ENCODE measurements at places on chromosomes 4 and X.
A peak's percentile ranks its signal among the peaks of the same experiment; 100 is the strongest.

GRCh38 chr4:139242511-139243051 is 37.4 kb downstream of the MGARP start:
- DNase-seq, result no peak

- no peak for DNase-seq
These were observed 18.0 kb upstream of the CYP2U1 start for GRCh38 chr4:107913283-107913899.

- no peak for DNase-seq
These were observed 37.4 kb downstream of the PPP3CA start for GRCh38 chr4:101309925-101310324.

GRCh38 chr4:128221586-128221985 is 66.0 kb downstream of the PGRMC2 start:
- DNase-seq, result no peak

DNA sequence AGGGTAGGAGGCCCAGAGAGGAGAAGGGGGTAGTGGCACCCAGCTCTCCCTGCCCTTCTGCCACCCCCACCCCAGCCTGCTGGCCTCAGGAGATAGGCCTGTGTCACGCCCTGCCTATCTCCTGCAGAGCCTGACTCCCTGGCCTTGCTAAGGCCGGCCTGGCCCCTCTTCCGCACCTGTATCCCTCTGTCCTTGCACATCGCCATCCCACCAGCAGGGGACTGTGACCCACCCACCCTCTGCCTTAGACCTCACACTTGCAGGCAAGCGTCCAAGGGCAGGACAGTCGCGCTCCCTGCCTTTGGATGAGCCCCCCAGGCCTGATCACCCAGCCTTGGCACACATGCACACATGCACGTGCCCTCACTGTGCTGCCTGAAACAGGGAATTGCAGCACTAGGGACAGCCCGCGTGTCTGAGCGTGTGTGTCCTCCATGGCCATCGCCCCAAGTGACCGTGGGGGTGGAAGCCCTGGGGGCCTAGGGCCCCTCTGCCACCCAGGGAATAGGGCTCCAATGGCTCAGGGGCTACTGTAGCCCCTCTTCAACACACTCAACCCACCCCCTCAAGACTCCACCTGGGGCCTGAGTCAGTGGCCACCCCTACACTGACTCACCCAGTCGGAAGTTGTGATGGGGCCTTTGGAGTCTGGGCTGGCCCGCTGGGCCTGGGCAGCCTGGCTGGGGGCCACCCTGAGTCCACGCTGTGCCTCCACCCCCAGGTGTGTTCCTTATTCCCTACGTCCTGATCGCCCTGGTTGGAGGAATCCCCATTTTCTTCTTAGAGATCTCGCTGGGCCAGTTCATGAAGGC is 2.1 kb downstream of the SLC6A8 start:
- DNase-seq, result no peak

GRCh38 chr4:74266081-74266480 is 42.2 kb upstream of the EPGN start:
- no peak for DNase-seq

DNA sequence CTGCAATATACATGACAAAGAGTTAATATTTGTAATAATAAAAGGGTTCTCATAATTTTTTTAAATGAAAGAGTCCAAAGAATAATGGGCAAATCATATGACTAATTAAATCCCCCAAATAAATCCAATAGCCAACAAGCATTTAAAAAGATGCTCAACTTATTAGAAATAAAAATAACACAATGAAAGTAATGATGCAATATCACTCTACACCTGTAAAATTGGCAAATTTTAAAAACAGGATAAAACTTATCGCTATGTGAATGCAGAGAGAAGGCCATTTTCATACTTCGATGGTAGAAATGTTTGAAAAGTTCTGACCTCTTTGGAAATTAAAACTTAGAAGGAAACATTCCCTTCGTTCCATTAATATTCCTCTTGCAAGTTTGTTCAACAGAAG is 1.9 kb downstream of the F8 start:
- DNase-seq, result no peak

- no peak for DNase-seq
These were observed 153.7 kb upstream of the FGF16 start for GRCh38 chrX:77293331-77293995.

DNA sequence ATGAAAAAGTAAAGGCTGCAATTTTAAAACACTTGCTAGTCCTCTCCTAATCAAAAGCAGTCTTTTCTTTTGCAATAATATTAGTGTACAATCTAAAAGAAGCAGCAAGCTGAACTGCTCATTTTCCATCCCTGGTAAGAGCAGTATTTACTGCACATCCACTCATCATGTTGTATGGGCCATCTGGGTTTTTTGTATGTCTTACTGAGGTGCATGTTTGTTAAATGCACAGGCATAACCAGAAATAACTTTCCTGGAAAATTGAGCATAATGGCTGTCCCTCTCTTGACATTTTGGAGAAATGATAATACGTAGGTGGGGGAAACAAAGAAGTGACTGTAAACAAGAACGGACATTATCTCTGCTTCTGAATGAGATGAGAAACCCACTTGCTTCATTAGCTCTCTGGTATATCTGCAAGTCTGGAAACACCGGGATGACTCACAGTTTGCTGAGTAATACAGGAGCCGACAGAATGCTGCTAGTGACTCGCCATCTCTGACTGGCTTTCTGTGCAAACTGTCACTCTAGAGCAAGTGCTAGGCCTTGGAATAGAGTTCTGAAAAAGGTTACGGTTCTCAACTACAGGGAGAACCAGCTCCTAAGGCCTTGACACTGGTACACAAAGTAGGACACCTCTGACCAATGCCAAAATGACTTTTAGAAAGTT is 85.7 kb upstream of the MTM1 start:
- DNase-seq, result peak; percentile 71

DNA sequence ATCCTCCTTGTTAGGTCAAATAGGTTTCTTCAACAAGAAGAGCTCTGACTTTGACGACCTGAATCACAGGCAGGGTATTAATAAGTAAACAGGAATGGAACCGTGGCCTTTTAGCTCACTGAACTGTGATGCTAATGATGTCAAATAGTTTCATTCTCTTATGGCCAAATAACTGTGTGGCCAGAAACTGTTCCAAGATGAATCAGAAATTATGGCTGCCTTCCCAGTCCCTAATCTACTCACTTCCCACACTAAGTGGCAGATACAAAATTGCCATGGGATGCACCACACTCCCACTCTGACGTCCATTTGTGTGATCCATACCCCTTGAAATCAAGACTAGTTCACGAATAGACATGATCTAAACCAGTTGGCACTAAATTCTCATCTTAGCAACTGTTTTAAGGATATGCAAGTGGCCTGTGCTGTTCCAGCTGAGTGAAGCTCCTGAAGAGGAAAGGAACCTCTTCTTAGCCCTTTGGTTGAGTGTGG is 455.4 kb downstream of the IL15 start:
- no peak for DNase-seq

GRCh38 chr4:26441102-26441501 is 49.2 kb downstream of the CCKAR start:
- no peak for DNase-seq

GRCh38 chr4:5955201-5955821 is 62.4 kb upstream of the CRMP1 start:
- DNase-seq, result no peak

GRCh38 chr4:46979283-46979682 is 14.1 kb downstream of the GABRA4 start:
- DNase-seq, result no peak

DNA sequence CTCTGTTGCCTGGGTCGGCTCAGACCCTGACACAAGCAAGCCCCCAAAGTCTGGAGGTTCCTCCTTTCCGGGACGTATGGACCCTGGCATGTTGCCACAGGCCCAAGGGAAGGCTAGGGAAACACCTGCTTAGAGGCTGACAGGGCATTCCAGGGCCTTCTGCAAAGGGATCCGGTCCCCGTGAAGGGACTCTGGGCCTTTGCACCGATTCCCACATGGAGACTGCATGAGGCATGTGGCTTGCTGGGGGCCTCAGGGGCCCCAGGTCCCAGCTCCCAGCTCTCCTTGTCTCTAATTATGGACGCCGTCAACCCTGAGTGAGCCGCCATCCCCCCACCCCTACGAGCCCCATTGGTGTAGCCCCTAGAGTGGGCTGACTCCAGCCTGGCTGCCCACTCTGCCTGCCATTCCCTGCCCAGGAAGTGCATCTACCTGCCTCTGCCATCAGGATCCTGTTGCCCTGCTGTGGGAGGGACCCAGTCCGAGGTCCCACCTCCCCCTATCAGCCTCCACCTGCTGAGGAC is 4.2 kb upstream of the RGS12 start:
- no peak for DNase-seq

DNA sequence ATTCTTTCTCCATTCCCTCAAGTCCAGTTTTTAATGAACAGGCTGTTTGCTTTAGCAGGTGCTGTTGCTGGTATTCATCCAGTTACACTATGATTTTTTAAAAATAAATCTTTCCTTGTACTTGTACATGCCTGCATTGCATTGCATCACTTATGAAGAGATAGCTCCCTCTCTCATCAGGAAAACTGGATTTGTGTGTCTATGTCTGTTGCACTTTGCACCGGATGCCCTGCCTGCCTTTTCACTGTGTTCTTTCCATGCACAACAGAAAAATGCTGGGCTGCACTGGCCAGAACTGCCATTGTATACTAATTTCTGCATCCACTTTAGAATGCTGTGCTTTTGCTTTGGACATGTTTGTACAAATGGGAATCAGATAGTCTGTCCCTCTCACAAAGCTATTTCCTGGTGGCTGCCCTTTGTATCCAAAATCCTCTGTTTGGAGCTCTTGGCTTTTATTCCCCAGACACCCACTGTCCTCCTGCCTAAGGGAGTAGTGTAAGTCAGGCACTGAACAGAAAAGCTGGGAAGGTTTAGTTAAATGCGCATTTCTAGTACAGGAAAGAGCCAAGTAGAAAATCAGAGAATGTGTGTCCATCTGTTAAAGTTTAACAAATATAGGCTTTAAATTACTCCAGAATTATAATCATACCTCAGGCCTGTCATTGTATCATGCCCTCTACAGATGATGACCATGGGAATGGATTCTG is 119.1 kb downstream of the MBNL3 start:
- no peak for DNase-seq

DNA sequence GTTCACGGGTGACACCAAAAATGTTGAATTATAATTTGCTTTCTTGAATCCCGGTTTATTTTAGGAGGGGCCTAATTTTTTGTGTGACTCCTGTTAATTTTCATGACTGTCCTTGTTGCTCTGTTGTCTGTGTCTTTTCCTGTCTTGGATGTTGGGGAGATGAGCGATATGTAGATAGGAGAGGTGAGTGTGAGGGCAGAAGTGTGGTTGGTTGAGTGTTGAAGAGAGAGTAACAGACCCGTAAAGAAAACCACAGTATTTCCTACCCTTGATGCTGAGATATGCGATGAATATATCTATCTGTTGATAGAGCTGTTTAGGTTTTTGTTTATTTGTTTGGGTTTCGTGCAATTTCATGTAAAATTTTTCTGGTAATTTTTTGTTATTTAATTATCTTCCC is 70.5 kb downstream of the CPE start:
- DNase-seq, result no peak

GRCh38 chr4:19776929-19777328 is 474.8 kb upstream of the SLIT2 start:
- DNase-seq, result no peak

DNA sequence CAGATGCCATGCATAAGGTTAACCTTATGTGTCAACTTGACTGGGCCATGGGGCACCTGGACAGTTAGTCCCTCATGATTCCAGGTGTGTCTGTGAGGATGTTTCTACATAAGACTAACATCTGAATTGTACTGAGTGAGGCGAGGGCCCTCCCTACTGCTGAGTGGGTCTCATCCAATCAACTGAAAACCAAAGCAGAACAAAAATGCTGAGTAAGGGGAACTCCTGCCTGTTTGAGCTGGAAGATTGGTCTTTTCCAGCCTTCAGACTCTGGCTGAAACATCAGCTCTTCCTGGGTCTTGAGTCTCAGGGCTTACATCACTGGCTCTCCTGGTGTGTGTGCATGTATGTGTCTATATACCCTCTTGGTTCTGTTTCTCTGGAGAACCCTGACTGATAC is 13.8 kb downstream of the NELFA start:
- DNase-seq, result no peak

- no peak for DNase-seq
These were observed 112.1 kb downstream of the TTC29 start for GRCh38 chr4:146833530-146833929.

DNA sequence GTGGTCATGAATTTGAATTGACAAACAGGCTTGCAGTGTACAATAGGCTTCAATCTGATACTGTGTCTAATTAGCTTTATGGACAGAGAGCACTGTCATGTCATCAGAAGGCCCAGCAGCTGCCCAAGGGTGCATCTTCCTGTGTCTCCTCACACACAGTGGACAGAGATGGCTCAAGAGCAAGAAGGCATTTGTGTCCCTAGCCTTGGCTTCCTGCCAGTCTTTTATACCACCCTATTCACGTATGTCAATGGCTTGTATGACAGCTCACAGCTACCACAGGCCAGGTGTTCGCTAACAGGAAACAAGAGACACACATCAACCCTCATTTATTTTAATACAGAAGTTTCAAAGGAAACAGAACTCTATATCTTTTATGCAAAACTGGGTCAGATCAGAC is 874.0 kb upstream of the AGA start:
- no peak for DNase-seq

DNA sequence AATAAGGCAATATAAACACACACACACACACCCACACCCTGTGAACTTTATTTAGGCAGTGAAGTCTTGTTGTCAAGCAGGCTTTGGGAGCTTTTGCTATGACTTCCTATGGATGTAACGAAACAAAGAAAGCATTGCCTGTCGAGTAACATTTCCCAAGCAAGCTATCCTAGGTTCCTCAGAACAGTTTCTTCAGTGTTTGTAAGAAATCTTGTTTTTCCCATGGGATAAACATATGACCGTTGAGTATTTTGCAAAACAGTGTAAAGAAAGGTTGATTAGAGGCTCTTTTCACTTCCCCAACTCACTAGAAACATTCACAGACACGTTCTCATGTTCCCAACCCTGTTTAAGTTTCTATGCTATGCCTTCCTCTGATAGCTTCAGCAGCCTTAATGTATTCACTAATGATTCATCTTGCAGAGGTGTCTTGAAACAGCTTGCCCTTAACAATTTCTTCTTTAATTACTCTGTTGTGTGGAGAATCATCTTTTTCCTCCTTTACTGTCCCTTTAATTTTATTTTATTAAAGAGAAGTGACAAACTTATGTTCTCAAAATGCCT is 1947.1 kb upstream of the TENM3 start:
- no peak for DNase-seq

DNA sequence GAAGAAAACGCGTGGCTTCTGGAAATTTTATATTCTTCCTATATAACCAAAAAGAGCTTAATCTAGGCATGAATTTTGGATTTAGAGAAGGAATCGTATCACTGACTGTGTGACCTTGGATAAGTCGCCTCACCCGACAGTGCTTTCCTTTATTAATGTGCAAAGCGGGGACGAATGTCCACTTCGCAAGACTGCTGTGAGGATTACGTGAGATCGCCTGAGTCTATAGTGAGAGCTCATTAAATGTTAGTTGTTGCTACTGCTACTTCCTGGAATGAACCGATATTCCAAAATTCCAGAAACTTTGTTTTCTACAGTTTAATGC is 448 bp upstream of the TBC1D8B start:
- DNase-seq, result no peak

DNA sequence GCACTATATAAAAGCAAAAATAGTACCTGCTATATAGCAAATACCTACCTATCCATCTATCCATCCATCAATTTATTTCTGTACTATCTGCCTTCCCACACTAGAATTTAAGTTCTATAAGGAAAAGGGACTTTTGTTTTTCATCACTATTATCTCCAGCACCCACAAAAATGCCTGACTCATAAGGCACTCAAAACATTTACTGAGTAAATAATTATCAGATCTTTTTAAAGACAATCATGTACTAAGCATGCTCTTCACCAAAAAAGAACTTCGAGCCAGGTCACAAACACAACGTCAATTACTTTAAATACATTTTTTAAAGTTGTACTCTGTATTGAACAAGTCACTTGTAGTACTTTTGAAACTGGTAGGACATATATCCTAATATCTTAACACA is 119.9 kb downstream of the FBXW7 start:
- no peak for DNase-seq
